Occipital lobe (tissue), 3 donors: ENCODE measurements at places on chromosomes 2 and 18. TPM values are rescaled to one million over a fixed set of nuclear protein-coding genes. Genes with fewer than 3 reads are reported as not detected.

DNA sequence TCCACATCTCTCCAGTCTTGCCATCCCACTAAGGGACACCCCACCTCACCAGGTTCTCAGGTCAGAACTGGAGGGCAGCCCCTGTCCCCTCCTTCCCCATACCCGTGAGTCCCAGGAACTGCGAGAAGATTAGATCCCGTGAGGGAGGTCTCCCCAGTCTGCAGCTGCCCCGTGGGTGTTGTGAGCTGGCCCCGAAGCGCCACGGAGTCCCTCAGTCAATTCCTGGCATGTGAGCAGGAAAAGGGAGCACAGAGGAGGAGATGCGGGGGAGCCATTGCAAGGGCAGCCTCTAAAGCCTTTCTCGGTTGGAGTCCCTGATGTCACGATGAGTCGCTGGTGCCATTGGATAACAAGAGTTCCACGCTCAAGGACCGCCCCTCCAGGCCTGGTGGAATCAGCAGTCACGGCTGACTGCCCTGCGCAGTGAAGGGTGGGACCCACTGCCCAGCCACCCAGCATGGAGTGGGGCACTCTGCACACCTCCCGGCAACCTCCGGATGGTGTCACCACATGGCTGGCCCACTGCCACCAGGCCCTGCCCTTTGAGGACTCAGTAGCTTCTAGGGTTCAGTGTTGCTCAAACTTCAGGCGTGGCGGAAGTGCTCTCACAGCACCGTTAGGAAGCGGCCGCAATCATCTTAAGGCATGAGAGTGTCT lies 434.9 kb upstream of the MYT1L start:
- DNase-seq: no peak

DNA sequence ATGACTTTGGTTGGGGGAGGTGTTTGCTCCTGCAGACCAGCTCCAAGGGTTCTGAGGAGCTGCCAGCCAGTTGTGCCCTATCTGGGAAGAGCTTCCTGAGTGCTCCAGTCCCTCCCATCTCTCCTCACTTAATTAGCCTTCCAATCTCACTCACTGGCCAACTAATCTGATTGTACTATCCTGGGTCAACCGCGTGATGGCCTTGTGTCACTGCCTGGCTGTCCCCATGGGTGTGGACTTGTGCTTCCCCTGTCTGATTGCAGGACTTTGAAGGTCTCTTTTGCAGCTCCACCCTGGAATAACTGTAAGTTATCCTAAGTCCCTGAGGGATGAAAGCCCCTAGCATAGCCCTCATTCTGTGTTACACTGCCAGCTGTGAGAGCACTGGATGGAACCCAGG lies 65.0 kb downstream of the SLC4A5 start:
- no peak for DNase-seq

DNA sequence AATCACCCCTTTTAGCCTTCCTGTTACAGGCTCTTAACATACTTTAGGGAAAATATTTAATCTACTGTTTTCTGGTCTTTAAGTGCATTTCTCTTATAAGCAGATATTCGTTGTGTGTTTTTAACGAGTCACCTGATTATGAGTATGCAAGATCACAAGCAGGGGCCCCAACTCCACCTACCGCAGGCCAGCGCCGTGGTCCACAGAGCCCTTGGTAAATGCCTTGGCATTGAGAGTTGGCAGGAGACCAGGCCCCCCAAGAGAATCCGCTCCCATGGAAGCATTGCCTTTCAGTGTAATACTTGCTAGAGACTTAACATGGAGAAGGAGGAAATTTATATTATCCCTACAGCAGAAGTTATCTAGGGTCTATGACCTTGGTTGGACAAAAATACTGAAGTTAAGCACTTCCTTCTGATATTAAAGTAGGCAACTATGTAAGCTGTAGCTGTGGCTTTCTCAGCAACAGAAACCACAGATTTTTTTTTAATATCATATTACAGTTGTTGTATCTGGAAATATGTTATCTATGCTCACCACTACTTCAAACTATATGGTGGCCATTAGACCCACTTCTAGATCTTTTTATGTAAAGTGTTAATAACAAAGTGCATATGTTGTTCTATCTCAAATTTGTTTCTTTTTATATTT lies 241.8 kb upstream of the MGAT5 start:
- DNase-seq: no peak

- no peak for DNase-seq
Observed at GRCh38 chr2:239263231-239263630, 137.6 kb downstream of the HDAC4 start.

- DNase-seq: peak; percentile 41
Observed at GRCh38 chr18:54223568-54224241, 764 bp downstream of the MBD2 start.

DNA sequence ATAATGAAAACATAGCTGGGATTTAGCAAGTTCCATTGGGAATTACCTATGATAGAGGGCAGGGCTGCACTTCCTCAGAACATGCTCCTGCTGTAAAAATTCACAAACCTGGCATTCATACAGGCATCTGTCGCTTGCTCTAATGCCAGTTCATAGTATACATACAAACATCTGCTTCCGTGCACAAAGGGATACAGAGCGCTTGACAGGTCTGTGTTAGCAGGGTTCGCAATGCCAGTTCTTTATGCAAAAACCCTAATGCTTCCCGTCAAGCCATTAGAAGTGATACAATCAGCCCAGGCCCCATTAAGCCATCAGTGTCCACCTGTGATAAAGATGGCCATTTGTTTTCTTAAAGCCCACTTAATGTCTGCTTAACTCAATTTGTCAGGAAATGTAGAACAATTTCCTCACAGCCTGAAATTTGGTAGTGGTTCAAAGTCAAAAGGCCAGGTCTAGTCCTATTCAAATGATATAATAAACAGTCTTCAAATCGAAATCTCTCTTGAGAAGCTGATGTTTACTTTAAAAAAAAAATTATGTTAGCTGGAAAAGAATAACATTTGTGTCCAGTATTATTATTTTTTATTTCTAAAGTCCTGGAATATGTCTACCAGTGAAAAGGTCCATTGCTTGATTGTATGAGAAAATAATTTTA lies 556.3 kb downstream of the ARHGAP15 start:
- DNase-seq: no peak

GRCh38 chr2:129354631-129355030 lies 624.8 kb upstream of the RAB6C start:
- no peak for DNase-seq

- no peak for DNase-seq
Observed at GRCh38 chr2:142037066-142037465, 93.8 kb downstream of the LRP1B start.

DNA sequence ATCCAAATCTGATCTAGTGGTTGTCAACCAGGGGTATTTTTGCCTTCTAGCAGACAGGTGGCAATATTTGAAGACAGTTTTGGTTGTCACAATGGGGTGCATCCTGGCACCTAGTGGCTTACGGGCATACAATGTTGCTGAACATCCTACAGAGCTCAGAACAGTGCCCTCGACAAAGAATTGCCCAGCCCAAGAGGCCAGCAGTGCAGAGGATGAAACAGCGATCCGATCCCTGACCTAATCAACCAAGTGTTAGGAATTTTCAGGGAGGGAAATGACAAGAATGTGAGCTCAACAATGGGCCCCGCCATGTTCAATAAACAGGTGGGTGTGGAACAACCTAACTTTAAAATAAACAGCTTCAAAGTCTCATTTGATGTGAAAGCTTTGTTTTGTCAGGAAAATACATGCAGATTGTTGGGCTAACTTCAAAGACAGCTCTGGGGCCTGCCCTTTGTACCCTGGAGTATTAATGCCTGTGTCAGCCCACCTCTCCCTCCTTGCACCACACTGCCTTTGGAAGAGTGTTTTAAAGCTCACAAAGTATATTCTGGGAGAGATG lies 22.5 kb upstream of the SCYGR5 start:
- DNase-seq: no peak

GRCh38 chr2:188430705-188431104 lies 139.0 kb downstream of the GULP1 start:
- no peak for DNase-seq

GRCh38 chr2:213022987-213023386 lies 128.4 kb downstream of the IKZF2 start:
- DNase-seq: no peak

DNA sequence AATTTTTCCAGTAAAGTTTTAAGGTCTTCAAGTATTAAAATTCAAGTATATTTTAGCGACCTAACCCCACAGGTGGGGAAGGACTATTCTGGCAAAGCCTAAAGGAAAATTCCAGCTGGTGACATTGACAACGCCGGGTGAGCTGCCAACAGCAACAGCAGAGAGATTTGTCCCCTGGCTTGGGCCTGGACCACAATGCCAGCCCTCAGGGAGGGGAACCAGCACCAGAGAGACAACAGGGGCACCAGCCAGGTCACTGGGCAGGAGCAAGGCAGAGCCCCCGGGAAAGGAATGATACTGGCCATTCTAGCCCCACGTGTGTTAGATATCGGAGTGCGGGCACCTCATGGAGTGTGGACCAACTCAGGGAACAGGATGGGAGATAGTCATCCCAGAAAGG lies 95.7 kb downstream of the ARMC9 start:
- no peak for DNase-seq

The LCT gene
- total RNA-seq: not detected

The TWIST2 gene
- total RNA-seq: 0.16 TPM

The KCNE4 gene
- 3.7 TPM for total RNA-seq

The CCDC102B gene
- total RNA-seq: 20.1 TPM
